ENCODE measurements at places on chromosomes 5 and 9. TPM values are rescaled to one million over a fixed set of nuclear protein-coding genes. Genes with fewer than 3 reads are reported as not detected.

SPACA9 gene
- 3.6 TPM for polyA plus RNA-seq

- DNase-seq: no peak
Observed at GRCh38 chr9:124818431-124819281, 34.6 kb upstream of the WDR38 start.

TRPM6 gene
- polyA plus RNA-seq: 0.07 TPM

FAM153A gene
- polyA plus RNA-seq: 0.19 TPM

- peak; percentile 93 for DNase-seq
Observed at GRCh38 chr9:108142504-108143201, 653.1 kb upstream of the KLF4 start.

DNA sequence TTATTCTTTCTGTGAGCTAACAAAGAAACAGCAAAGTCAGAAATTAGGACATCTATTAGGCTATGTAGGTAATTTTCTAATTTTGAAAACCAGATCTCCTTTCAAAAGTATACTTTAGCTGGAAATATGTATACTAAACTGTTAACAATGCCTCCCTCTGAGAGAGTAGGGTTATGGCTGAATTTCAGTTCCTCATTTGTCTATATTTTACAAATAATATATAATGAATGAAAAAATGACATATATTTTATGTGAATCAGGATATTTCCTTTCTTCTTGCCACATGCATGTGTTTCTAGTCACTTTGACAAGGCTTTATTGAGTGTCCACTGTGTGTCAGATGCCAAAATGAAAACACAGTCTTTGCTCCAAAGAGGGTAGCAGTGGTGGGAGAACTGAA, 15.4 kb downstream of the HACD4 start:
- no peak for DNase-seq

CDKN2B-AS1 gene
- polyA plus RNA-seq: not detected

GRCh38 chr5:31845361-31845760, 206.4 kb downstream of the PDZD2 start:
- no peak for DNase-seq

GRCh38 chr9:70427161-70427945, 12.9 kb upstream of the KLF9 start:
- DNase-seq: no peak

CCNH gene
- polyA plus RNA-seq: 21.1 TPM

MROH2B gene
- not detected for polyA plus RNA-seq

OR2V2 gene
- not detected for polyA plus RNA-seq

DNA sequence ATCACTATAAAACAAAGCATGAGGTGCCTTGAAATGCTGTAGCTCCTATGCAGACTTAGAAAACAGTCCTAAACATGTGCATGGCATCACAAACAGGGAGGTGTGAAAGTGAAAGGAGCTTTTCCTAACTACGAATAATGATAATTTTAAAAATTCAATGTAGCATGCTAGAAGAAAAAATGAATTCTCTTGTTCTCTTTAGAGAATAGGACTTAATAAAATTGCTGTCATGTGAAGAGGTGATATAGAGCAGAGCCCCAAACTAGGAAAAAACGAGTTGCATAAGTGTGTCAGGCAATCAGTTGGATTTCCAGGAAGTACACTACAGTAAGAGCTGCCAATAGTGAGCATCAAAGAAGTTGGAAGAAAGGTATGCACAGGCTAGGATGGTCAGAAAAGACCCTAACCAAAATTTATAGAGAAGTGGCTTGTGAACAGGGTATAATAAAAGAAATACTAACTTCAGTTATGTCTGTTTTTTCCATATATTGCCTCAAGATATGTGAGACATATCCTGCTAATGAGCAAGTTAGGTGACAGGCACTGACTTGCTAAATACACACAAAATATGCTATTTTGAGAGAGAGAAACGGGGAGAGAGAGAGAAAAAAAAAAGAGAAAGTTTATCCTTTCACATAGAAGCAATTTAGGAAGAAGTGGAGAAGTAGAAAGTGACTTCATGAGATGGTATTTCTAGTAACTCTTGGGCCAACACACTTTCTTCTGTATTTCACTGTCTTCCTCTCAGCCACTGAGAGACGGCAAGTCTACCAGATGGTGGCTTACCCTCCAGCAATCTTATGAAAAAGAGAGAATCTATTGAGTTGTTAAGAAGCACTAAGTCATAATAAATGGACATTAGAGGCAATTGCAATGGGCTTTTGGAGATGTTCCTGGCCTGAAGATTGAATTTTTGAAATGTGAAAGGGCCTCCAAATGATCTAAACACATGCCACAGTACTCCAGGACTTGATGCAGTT, 18.0 kb downstream of the ITGA2 start:
- DNase-seq: no peak

DNA sequence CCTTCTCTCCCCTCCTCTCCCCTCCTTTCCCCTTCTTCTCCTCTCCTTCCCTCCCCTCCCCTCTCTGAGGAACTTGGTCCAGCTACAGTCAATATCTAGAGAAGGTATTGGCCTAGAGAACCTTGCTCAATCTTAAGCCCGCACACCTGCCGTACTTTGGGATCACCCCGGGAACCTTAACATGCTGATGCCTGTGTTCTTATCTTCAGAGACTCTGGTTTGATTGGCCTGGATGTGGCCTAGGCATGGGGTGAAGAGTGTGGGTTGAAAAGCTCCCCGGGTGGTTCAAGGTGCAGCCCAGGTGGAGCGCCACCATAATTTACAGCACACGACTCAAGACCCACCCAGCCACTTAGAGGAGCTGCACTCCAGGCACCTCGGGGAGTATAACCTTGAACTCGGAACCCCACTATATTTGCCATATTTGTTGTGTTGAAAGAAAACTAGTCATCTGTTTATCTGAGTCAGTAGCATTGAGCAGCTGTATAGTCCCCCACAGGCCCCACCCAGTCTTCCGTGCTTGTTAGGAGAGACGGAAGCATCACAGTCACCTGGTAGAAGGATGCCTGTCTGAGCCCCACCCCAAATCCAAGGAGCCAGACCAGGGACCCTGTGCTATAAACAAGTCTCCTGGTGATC, 14.4 kb upstream of the PHF19 start:
- DNase-seq: no peak

- no peak for DNase-seq
Observed at GRCh38 chr5:121156565-121156964, 692.5 kb downstream of the PRR16 start.

DNA sequence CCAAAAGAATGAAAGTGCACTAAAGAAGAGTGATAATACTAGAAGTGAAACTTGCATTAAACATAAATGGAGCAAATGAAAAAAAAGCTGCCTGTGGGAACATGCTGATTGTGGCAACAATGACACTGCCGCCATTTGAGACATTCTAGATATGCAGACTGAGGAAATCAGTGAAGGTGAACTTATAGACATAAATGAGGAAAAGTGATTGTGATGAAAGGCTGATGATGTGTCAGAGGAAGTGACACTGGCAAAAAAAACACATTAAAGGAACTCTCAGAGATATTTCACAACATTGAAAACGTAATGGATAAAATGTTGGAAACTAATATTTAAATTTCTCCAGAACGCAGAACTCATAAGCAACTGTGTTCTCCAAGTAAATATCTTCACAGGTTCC, 1.2 kb downstream of the ERCC8 start:
- no peak for DNase-seq

GRCh38 chr9:7129391-7129790, 371.6 kb downstream of the KDM4C start:
- DNase-seq: no peak

DNA sequence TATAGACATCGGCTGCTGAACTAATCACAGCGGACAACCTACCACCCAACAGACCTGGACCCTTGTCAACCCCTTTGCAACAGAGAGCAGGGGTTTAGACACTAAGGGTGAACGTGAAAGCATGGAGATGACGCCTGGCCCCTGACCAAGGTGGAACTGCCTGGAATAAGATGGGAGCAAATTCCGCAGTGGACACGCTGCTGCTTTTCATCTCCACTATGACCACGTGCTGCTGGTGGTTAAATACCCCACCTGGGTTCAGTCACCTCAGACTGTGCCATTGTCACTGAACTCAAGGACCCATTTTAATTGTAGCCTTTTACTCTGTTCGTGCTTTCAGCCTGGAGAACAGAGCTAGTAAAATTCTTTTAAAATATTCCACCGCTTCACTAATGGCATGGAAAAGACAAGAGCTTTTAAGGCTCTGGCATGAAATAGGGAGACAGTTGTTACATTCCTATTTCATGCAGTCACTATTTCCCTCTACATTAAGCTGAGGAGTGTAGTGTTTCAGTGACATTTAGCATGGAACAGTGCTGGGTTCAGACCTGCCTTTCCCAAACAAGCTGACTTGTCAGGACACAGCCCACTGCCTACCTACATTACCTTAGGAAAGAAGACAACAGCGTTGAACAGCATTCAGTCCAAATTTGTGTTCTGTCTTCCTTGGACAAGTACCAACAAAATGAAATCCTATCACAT, 96.8 kb downstream of the ANKRD18B start:
- peak; percentile 60 for DNase-seq

SLCO4C1 gene
- polyA plus RNA-seq: 3.6 TPM

GRCh38 chr5:172243302-172243701, 40.3 kb downstream of the UBTD2 start:
- no peak for DNase-seq

DNA sequence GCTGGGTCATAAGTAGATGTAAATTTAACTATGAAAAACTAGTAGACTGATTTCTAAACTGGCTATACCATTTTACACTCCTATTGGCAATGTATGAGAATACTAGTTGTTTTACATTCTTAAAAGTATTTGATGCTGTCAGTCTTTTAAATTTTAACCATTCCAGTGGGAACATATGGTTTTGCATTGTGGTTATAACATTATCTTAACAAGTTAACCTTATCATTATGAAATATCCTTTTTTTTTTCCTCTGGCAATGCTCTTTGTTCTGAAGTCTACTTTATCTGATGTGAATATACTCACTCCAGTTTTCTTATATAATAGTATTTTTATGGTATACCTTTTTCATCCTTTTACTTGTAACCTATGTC, 548.9 kb upstream of the CLINT1 start:
- no peak for DNase-seq

SPATA31E1 gene
- polyA plus RNA-seq: 0.05 TPM

FOXD4L5 gene
- polyA plus RNA-seq: 0.97 TPM

PRRX2 gene
- 1.7 TPM for polyA plus RNA-seq

All from muscle of back (tissue), 13 donors.